ENCODE measurements at places on chromosomes 13 and 19.

DNA sequence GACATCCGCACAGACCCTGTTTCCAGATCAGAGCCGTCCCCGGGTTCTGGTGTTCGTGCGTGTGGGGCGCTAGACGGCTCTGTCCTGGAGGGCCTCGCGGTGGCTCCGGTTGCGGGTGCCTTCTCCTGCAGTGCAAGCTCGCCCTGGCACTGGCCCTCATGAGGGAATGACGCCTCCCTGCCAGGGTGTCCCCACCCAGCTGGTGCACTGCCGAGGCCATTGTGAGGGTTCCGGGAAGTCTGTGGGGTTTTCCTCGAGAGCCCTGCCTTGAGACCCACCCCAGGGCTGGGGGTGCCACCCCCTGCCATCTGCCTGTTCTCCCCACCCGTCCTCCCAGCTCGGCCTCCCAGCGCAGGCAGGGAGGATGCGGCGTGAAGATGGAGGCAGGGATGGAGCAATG lies 19.2 kb upstream of the GNA15 start:
- no peak for DNase-seq

DNA sequence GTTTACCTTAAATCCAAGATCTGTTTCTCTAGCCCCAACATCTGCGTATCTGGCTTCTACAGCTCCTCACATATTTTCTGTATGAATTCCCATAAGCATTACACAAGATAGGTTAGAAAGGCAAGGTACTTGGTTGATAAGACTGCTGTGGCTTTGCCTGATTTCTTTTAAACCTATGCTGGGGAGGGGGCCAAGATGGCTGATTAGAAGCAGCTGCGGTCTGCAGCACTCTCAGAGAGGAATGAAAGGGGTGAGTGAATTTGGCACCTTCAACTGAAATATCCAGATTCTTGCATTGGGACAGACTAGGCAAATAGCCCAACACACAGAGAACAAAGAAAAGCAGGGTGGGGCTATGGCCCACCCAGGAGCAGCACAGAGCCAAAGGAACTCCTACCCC lies 12.2 kb upstream of the DLEU7 start:
- DNase-seq, result no peak

- no peak for DNase-seq
These were observed 2898.7 kb upstream of the PCDH20 start for GRCh38 chr13:64314331-64314730.

DNA sequence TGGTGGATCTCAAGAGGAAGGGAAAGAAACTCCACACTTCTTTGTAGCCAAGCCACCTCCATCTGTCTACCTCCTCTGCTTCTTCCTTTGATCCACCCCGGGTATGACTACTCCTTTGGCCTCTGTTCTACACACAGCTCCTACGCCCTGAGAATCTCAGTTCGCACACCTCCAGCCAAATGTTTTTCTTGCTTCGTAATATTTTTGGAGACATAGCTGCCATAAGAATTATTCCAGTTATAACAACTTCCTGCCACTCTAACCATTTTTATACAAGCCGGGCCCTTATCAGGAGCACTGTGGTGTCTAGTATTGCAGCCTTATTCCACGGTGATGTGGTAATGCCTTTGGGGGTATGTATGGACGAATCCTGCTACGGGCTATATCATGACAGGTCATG lies 126.7 kb downstream of the STARD13 start:
- no peak for DNase-seq

GRCh38 chr13:114142137-114142550 lies 9.7 kb upstream of the RASA3 start:
- DNase-seq, result no peak

- DNase-seq, result no peak
These were observed 409 bp downstream of the FOSB start for GRCh38 chr19:45468159-45468651.

DNA sequence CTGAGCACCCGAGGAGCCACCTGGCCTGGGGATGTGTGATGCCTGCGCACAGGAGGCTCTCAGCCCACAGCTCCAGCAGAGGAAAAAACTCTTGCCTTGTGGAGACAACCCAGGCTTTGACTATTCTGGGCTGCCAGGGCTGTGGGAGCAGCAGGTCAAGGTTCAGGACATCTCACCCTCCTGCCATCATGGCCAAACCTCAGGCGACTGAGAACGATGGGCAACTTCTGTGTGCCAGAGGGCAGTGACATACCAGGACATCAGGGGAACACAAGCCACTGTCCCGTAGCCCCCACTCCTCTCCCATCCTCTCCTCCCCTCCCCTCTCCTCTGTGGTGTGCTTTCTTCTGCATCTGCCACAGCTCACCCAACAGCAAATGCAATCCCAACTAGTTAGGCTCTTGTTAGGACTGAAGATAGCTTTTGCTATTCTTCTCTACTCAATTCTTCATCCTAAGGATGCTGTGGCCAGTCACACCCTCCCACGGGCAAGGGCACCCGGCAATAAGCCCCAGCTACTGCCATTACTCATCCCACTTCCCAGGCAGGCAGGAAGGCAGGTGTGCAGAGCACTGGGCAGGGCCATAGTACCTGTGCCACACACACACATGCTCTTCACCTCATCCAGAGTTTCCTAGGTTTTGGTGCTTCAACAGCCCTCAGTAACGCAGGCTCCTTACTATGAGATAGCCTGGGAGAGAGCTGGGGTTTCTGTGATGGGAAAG lies 16.8 kb downstream of the ELL start:
- DNase-seq, result no peak

- DNase-seq, result no peak
These were observed 547.0 kb upstream of the SLITRK5 start for GRCh38 chr13:87123987-87124784.
